Substantia nigra (tissue), 51 donors: ENCODE measurements at places on chromosomes 2 and 18.

GRCh38 chr2:219116776-219117646 is 43.6 kb downstream of the NHEJ1 start:
- no peak for DNase-seq

GRCh38 chr2:102724016-102724490 is 37.8 kb upstream of the TMEM182 start:
- no peak for DNase-seq

GRCh38 chr18:54235871-54236270 is 11.4 kb upstream of the MBD2 start:
- no peak for DNase-seq

DNA sequence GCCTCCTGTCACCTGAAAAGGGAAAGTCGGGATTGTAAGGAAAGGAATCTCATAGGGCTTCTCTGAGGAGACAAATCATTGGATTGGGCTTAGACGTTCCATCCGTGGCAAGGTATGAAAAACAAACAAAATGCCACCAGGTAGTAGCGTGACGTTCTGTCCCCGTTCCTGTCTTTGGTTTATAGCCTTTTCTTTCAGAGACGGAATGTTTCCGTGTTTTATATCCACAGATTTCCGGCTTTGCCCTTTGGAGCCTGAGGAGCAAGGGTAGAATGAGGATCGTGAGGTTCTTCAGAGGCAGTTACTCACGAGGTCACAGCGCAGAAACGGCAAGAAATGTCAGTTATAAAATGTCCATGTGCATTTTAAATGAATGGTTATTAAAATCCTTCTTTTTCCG is 118.3 kb downstream of the TMEM18 start:
- no peak for DNase-seq

GRCh38 chr2:66317268-66317890 is 117.5 kb upstream of the MEIS1 start:
- DNase-seq: no peak

GRCh38 chr2:9286554-9287399 is 80.2 kb downstream of the ASAP2 start:
- no peak for DNase-seq

DNA sequence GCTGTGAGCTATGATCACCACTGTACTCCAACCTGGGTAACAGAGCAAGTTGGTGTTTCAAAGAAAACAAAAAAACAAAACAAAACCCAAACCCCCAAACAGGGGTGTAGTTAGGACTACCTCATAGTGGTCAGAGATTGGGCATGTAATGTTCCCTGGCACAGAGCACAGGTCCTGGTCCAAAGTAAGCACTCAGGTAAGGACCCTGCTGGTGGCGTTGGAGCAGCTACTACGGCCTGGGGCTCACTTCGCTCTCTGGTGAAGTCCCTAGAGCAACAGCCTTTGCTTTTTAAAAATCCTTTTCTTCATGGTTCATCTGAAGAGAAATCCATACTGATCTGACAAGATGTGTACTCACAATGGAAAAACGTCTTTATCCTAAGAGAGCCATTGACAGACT is 130.4 kb downstream of the ZNF236 start:
- no peak for DNase-seq

GRCh38 chr2:4258563-4258962 is 555.2 kb downstream of the DCDC2C start:
- DNase-seq: no peak

GRCh38 chr2:84919885-84920580 is 14.6 kb downstream of the TMSB10 start:
- DNase-seq: no peak

DNA sequence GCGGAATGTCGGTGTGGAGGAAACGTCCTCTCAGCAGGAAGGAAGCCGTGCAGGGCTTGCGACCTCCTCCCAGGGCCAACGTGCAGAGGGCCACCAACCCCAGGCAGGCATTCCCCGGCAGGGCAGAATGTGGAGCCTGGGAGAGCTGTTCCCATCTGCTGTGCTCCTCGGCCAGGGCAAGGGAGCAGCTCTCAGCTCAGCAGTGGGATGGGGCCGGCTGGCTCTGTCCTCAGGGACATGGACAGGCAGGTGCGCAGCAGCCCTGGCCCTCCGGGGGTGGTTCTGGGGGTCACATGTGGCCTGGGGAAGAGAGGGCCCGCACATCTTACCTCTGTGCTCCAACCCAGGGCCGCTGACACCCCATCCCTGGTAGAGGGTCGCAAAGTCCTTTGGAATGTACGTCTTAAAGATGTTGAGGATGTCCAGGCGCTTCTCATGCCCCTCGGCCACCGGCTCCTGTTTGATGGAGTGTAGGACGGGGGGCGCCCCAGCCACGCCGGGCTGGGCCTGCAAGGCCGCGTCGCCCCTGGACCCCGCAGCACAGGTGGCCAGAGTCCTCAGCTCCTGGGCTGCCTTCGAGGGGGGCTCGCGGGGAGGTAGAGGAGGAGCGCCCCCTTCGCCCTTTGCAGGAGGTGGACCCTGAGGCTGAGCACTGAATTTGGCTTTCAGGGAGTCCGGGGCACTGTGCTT is 116.4 kb downstream of the ZNF516 start:
- no peak for DNase-seq

DNA sequence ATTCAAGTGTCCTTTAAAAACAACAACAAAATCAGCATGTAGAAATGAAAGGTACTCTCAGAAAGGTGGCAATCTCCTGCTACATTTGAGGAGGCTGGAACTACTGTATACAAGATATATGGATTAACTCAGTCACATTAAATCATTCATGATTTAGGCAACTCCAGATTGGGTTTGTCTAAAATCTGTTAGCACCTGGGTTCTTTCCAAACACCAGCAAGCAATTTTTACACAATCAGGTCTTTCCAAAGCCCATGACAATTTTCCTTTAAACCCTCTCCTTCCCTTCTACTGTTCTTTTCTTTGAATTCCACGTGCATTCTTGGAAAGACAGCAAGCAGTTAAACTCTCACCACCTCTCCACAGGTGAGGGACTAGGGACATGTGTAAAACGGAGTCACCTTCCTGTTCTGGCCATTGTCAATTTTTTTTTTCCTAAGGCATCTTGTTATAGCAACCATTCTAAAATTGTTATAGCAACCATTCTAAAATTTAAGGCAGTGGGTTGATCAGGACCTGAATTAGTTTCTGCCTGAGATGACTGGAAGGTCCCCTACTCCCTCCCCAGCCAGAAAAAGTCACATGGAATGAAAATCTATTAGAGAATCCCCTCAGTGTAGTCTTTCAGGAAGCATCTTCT is 113.9 kb downstream of the ANKRD44 start:
- DNase-seq: no peak

- DNase-seq: no peak
Observed at GRCh38 chr2:27303093-27304025, 4.9 kb downstream of the UCN start.

DNA sequence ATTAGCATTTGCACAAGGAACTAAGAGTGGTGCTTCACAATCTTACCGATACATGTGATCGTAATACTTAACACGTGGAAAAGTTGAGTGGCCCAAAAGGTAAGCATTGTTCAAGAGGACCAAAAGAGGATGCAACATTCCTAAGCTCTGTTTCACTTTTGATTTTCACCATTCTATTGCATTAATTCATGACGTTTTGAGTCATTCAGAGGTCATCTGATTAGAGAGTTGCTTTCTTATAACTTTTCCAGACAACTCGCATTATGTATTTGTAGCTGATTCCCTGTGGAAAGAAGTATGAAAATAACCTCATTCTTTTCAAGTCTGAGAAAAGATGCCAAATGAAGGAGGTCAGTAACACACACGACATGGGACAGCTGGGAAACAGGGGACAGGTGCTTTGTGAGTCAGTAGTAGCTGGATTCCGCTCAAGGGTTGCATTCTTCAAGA is 344.4 kb downstream of the RND3 start:
- DNase-seq: no peak

GRCh38 chr2:200756618-200757321 is 54.9 kb upstream of the BZW1 start:
- no peak for DNase-seq

DNA sequence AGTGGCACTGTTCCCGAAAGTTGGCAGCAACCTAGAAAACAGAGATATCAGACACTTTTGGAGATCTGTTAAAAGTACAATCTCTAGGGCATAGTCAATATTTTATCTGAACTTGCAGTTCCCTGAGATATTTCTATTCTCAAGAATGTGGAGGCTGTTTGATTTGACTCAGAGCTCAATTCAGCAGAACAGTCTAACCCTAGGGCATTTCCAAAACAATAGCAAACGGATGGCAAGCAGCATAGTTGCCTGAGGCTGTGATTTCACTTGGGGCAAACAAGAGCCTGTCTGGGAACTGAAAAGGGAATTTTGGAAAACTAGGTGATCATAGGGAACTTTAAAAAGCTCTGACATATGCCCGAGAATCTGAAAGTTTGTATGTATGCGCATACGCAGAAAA is 772.8 kb upstream of the LRRTM1 start:
- DNase-seq: no peak

- no peak for DNase-seq
Observed at GRCh38 chr18:58132595-58133261, 88.7 kb downstream of the NEDD4L start.

DNA sequence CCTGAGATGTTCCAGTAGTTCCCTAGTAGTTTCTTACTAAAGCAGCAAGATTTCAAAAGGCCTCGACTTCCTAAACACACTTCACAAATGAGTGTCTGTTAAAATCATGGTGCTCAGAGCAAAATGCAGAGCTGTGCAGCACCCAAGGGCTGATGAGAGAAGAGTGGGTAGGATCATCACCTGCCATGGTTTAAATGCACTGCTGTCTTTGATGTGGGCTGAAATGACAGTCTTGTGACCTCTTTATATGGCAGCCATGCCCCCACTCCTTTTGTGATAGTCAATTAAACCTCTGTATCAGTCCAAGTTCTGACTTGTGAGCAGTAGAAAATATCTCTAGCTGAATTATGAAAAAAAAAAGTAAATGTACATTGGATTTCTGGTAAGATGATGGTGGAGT is 107.1 kb downstream of the TFCP2L1 start:
- DNase-seq: no peak

DNA sequence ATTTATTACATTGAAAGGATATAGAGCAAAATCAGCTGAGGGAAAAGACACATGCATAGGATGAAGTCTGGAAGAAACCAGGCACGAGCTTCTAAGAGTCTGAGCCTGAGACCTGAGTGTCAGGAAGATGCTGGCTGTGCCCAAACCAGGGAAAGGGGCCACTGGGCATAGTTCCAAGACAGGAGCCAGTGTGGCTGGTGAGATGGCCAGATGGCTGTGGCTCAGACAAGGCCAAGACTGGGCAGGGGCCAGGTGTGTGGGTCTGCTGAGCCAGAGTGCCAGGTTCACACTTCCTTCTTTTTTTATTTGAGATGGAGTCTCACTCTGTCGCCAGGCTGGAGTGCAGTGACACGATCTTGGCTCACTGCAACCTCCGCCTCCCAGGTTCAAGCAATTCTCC is 95.5 kb upstream of the ATG16L1 start:
- DNase-seq: no peak

- no peak for DNase-seq
Observed at GRCh38 chr2:111095434-111095833, 25.3 kb upstream of the BCL2L11 start.

- DNase-seq: no peak
Observed at GRCh38 chr2:82124629-82125028, 1820.1 kb upstream of the LRRTM1 start.

DNA sequence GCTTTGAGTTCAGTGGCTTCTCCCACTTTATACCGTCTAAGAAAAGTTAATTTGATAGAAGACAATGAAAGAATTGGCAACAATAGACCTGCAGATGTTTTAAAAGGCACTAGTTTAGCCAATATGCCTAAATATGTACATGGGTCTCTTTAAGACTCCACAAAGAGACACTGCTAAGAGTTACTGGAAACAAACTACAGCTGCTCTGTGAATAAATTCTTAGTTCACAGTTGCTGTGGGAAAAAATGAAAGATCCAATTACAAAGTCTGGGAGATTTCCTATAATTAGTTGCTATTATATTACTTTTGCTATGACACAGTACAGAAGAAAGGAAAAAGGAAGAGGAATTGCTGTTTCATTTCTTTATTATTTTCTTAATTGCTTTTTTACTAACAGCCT is 34.3 kb downstream of the SCN9A start:
- DNase-seq: no peak
